ENCODE measurements at places on chromosomes 3 and 15.

DNA sequence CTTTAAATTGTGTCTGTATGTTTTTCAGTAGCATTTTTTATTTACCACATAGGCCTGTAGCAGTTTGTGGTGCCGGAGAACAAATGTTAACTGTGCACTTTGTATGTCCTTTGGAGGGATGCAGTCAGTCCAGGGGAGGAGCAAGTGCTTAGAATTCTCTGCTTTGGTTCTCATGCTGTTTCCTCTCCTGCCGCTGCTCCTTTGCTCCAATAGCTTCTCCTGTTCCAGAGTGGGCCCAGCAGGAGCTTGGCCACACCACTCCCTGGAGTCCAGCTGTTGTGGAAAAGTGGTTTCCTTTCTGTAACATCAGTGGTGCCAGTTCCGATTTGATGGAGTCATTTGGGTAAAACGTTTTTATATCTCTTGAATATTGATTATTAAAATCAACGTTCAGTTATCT lies 16.6 kb downstream of the TICRR start:
- no peak for DNase-seq

- DNase-seq, result no peak
Observed at GRCh38 chr3:171458071-171458863, 1.9 kb downstream of the TNIK start.

- no peak for DNase-seq
Observed at GRCh38 chr3:171481011-171481410, 20.8 kb upstream of the TNIK start.

DNA sequence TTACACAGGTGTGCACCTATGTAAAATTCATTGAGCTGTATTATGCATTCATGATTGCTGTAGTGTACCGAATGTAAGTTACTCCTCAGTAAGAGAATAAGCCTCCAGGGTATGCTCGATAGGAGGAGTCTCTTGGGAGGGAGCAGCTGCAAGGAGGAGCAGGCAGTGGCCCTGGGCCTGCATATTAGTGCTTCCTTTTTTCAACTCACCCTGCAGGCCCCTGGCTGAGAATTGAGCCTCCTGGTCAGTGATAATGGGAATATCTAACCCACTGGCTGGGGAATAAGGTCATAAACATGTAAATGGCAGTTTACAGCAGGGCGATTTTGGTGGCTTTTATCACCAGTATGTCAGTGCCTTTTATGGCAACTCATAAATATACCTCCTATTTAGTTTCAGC lies 21.7 kb upstream of the SFMBT1 start:
- no peak for DNase-seq

DNA sequence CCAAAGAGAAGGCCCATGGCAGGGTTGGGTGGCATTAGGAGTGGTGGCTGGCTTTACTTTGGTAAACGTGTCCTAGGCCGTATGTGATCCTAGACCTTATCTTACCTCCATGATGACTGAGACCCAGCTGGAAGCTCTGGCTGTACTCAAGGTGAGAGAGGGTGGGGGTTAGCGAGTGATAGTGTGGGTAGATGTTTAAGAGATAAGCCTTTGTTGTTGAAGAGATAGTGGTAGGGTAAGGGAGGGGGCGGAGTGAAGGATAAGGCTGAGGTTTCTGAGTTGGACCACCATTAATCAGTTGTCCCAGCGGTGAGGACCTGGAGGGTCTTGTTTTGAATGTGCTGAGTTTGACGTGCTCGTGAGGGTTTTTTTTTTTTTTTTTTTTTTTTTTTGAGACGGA lies 61.5 kb upstream of the ULK4 start:
- no peak for DNase-seq

- no peak for DNase-seq
Observed at GRCh38 chr3:24202071-24202470, 257.0 kb downstream of the NR1D2 start.

DNA sequence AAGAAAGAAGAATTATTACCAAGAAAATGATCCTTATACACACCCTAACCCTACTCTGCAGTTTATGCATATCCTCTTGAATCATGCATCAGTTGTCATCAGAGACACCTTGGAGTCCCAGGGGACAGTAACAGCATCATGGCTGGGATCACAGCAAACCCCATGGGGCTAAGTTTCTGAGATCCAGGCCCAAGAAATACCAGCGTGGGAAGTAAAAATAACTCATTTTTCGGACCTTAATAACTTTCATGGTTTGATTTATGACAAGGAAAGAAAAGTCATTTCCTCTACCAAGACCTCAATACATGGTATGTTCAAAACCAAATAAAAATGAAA lies 38.8 kb upstream of the B3GNT5 start:
- no peak for DNase-seq

GRCh38 chr3:147651107-147651778 lies 242.1 kb downstream of the ZIC1 start:
- no peak for DNase-seq

- no peak for DNase-seq
Observed at GRCh38 chr3:8739757-8740504, 6.3 kb downstream of the CAV3 start.

GRCh38 chr3:175146258-175146657 lies 287.1 kb downstream of the NAALADL2 start:
- peak; percentile 16 for DNase-seq

GRCh38 chr15:85489773-85490493 lies 109.5 kb downstream of the AKAP13 start:
- no peak for DNase-seq

- no peak for DNase-seq
Observed at GRCh38 chr15:54638666-54639065, 558.1 kb downstream of the RSL24D1 start.

DNA sequence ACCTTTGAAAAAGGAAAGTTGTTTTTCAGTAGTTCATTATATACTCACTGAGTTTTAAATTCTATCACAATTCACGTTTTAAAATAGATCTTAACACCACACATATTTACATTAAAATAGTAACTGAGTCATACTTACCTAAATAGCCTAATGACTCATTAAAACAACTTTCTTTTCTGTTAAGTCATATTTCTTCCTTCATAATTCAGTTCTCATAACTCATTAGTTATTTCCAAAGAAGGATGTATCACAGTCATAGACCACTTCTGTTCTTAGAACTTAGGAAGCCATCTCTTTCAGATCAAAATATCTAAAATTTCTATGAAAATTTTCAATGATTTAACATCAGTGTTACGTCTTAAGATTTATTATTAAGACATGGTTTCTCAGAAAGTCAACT lies 885.9 kb downstream of the FHIT start:
- DNase-seq, result no peak

DNA sequence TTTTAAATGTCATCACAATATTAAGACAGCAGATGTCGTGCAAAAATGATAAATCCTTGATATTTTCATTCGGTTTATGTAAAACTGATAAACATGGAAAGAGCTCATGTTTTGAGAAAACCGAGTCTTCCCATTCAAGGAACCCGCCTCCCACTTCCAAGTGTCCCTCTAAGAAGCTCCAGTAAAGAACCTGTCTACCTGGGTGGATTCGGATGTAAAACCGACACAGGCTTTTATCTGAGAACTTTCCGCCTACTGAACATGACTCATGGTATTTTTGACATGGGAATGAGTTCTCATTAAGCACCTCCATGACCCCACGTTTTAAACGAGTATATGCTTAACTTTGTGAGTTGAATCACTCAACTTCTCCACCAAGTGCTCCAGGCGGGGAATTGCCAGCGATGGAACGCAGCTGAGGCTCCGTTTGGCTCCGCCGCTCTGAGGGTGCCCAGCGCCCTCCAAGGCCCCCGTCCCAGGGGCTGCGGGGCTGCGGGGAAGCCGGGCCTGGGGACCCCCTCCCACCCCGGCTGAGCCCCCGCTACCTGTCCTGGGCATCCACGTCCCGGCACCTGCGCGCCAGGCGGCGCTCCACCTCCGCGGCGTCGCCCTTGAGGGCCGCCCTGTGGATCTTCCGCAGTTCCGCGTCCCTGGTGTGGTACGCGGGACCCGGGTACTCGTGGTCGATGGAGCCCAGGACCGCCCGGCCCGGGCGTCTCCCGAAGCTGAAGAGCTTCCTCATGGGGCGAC lies 119.9 kb downstream of the LMLN start:
- no peak for DNase-seq

- DNase-seq, result no peak
Observed at GRCh38 chr15:80180986-80181385, 28.2 kb downstream of the FAH start.

GRCh38 chr15:32866454-32867312 lies 148.9 kb downstream of the GREM1 start:
- no peak for DNase-seq

DNA sequence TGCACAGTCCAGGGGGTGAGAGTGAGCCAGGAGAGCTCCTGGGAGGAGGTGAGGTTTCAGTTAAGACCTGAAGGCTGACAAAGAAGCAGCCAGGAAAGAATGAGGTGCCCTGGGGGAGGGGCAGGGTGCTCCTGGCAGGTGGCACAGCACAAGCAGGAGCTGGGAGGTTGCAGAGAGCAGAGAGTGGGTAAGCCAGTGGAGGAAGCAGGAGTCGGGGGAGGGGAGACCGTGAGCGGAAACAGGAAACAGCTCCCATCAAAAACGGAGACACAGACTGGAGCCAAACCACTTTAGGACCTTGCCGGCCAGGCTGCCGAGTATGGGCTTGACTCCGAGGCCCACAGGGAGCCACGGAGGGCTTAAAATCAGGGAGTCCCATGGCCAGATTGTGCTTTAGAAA lies 12.1 kb upstream of the FBLN2 start:
- DNase-seq, result no peak

DNA sequence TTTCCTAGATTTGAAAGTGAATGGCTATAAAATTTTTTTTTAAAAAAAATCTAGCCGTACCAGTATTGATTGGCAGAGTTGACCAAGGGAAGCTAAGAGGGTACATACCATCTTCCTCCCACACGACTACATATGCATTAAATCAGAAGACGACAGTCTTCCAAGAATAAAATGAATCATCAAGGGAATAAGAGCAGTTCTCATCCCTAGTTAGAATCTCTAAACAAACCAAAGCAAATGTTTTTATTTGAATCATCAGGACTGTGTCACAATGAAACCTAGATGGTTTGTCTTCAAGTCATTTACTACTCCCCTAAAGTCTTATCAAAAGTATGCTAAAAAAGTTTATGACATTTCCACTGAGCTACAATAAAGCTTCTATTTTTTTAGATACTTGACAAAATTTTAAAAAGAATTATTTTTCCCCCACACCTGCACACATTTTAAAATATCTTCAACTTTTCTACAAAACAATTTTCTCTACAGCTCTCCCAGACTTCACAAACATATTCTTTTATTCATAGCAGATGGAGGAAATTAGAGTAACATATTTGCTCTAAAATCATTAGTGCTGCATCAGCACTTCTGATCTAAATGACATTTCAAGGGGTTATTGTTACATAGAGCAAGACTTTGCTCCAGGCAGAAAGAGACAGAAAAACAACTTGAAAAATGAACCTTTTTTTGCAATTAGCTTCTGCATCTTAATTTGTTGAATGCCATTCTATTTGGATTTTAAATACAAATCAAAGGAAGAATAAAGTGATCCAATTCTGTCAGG lies 547.1 kb downstream of the FHIT start:
- no peak for DNase-seq

DNA sequence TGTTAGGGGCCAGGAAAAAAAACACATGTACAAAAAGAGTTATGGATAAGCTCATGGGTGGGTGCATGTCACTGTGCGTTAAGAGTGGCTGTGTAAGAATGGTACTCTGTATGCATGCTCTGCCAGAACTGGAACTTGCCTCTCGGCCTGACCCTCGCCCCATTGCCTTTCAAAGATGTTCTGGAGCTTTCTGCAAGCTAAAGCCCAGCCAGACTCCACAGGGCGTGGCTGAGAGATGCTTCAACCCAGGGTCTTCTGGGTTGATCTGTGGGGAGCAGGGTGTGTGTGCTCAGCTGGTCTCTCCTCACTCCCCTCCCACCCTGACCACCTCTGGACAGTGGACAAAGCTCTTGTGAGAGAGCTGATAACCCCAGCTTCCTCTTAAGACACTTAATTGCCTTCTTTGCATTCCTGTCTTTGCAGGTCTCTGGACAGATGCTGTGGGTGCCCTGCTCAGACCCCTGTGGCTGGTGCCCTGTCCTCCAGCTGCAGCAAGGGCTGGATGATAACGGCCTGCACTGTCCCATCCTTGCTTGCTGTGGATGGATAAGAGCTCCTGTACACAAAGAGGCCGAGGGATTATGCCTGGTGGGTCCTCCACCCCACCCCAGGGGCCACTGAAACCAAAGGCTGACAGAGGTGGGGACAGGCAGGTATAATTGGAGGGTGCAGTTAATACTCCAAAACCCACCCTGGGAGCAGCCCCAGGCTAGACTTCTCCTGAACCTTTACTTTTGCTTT lies 28.7 kb downstream of the ALDH1L1 start:
- no peak for DNase-seq

- DNase-seq, result no peak
Observed at GRCh38 chr3:55164876-55165275, 237.0 kb upstream of the LRTM1 start.

- no peak for DNase-seq
Observed at GRCh38 chr3:62379321-62379798, 6.0 kb upstream of the FEZF2 start.

- DNase-seq, result no peak
Observed at GRCh38 chr3:23785097-23785645, 20.6 kb upstream of the UBE2E1 start.

DNA sequence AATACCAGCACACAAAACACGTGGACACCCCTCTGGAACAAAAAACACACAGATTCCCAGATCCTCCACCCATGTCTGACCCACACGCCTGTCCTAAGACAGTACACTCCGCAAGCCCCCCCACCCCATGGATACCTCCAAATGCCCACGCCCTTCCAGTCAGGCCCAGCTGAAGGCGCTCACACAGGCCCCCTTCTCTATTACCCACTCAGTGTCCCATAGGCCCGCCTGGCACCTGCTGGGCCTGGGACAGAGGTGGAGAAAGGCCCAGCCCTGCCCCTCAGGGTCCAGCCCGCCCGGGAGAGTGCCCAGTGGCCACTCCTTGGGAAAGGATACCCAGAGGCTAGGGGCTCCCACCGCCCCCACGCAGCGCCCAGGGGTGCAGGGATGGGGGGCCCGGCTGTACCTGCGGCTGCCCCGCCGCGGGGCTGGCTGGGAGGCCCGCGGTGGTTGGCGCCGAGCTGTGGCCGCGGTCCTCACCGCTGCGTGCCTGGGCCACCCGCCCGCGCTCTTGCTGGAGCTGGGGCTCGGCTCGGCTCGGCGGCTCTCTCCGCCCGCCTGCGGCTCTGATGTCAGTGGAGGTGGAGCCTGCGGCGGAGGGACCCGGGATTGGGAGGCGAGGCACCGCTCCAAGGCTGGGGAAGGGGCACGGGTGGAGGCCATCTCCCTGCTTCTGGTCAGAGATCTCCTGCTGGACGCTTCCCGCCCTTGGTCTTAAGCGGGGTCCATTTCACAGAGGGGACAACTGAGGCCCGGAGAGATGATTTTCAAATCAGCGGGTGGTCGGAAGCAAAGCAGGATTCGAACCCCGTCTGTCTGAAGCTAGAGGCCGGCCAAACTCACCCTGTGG lies at the start of gene CAMK1:
Gene CAMK1, minus strand, starts transcription at position 522 of the 850 bp plus-strand sequence. CDS start 2,198 bp downstream, outside the sequence.
- no peak for DNase-seq

DNA sequence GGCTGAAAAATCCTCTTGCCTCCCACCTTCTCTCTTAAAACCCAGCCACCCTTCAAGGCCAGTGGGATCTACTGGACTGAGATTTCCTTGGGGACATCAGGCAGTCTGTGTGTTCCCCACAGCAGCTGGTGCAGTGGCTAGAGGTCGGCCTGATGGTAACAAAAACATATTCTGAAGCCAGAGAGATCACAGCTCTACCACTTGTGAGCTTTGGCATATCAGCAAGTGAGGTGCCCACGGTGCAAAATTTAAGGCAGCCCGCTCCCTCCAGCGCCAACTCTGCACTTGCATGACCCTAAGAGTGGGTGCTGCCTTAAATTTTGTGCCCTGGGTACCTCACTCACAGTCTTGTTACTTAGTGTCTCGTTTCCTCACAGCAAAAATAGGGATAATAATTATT lies 97.2 kb downstream of the MESD start:
- DNase-seq, result no peak

- no peak for DNase-seq
Observed at GRCh38 chr3:156817646-156818272, 8.4 kb upstream of the LEKR1 start.

All from SK-N-MC (cell line).